GDM1 (cell line): ENCODE measurements at places on chromosomes 6 and 20.

DNA sequence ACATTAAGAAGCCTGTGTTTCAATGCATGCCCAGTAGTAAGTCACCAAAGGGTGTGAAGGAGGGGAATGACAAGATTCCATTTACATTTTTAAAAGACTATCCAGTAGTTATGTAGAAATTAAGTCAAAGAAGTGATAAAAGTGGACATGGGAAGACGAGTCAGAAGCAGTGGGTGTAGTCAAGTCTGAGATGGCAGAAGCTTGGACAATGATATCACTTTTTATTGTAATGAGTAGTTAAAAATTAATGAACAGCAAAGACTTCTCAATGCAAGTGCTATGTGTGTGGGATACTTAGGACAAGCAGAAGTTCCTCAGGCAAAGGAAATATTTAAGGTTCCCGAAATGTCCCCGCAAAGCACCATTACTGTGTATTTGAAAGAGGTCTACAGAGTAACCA, 156.0 kb downstream of the DST start:
- DNase-seq: no peak

DNA sequence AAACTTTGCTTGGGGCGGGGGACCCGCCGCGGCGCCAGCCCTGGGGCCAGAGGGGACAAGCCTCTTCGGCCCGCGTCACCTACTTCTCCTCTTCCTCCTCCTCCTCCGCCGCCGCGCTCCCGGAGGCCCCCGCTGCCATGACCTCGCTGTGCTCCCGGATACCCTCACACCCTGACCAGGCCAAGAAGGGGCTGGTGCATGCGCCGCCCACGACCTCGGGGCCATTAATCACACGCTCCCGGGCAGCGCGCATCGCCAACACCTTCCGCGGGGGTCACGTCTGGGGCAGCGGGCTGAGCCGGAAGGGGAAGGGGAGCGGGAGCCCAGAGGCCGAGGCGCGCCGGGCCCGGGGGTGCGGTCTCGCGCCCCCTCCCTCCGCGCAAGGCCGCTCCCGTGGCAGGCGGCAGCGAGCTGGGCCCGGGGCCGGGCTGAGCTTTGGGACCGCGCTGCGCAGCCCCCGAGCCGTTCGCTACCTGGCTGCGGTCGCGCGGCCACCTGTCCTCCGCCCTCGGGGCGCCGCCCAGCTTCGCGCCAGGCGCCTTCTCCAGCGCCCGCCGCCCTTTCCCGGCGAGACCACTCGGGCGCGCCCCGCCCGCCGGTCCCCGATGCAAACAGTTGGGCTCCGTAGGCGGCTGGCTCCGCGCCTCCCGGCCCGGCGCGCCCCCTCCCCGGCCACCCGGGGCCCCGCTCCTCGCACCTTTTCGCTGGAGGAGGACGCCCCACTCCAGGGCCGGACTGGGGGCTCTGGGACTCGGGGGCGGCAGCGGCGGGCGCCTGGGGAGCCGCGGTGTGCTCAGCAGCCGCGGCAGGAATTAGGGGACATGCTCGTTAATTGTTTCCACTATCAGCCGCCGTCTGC, 575 bp upstream of the CNR1 start:
- no peak for DNase-seq

DNA sequence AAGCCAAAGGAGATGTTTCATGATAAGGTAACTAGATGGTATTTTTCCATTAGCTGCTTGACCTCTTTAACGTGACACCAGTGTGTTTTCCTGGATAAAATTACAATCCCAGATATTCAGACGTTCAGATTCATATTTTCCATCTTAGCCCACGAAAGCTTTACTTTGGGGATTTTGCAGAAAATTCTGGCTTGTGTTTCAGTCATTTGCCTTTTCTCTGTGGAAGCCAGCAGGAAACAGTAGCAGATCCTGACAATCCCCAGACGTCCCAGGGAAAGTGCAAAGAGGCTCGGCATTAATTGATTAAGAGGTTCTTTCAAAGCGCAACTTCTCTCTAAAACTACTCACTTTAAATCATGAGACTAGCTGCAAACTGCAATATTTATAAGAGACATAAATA, 243.6 kb downstream of the UST start:
- no peak for DNase-seq

DNA sequence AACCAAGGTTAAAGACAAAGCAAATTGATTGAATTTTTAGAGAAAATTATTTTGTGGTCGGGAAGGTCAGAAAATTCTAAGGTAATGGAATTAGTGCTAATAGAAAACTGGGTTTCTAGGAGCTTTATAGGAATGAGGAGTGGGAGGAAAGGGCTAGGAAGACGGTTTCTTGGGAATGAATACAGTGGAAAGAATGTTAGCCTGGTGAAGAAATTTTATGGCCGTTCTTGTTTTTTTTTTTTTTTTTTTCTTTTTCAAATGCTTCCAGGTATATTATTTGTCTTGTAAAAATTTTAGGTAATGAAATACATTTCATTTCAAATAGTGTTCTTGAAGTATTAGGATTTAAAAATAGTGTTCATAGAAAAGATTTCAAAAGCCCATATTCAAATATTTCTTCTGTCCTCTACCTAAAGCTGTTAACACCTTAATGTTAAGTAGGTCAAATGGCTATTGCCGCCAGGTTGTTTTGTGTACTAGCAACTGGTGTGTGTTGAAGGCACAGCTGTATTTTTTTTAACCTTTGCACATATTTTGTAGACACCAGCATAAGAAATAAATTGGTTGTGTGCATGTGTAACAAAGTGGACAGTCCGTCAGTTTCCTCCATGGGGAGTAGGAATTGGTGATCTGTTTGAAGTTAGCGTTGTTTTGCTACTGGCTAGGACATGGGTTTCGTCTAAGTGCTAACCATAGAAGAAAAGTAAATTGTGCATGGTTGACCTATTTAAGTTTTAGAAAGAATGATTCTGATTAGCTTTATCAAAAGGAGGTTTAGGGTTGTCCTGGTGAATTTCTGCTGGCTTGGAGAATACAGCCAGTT, 32.3 kb downstream of the AFDN start:
- no peak for DNase-seq

DNA sequence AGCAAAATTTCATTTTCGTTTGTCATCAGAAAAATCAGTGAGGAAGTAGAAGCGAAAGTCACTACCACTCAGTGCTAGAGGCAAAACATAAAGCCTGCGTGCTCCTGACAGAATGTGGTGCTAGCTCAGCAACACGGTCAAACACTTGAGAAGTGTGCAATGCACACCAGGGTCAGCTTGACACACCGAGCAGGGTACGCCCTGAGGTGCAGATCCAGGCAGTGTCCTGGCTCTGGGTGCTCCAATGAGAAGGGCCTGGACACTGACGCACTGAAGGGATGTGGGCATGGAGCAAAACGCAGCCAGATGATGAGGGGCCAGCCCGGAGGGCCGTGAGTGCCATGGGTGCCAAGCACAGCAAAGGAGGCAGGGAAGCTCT, 5.9 kb downstream of the RNASET2 start:
- DNase-seq: no peak

GRCh38 chr6:106102034-106102433, 15.9 kb downstream of the PRDM1 start:
- no peak for DNase-seq

- DNase-seq: no peak
These were observed 15.3 kb upstream of the SRSF6 start for GRCh38 chr20:43442282-43442880.

- DNase-seq: no peak
These were observed 112.2 kb upstream of the LAMP5 start for GRCh38 chr20:9402141-9402540.

DNA sequence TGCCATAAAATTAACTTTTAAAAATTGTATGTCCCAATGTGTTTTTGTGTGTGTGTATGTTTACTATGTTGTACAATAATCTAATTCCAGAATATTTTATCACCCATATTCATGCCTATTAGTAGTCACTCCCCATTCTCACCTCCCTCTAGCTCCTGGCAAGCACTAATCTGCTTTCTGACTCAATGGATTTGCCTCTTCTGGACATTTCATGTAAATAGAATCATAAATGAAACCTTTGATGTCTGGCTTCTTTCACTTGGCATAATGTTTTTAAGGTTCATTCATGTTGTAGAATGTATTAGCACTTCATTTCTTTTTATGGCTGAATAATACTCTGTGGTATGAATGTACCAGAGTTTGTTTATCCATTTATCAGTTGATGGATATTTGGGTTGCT, 15.4 kb downstream of the SH3BGRL2 start:
- DNase-seq: no peak
